Stromal cell of bone marrow (primary cell): ENCODE measurements at places on chromosomes 6 and 20.

DNA sequence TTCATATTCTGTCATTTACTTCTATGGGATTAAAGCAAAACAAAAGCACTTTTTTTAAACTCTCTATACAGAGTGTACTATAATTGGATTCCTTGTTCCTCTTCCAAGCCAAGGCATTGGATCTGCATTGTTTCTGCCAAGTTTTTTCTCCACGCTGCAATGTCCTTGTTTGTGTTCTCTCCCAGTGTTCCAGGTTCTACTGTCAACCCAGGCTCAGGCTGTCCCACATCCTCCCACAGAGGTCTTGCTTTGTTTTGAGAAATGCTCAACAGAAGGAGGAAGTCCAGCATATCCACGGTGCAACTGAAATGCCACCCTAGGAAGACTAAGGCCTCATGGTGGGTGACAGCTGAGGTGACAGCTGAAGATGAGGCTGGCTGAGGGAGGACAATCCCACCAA, 287.1 kb upstream of the PRDM1 start:
- DNase-seq, result no peak

GRCh38 chr6:33440649-33441309, 13.6 kb upstream of the ZBTB9 start:
- DNase-seq, result no peak

DNA sequence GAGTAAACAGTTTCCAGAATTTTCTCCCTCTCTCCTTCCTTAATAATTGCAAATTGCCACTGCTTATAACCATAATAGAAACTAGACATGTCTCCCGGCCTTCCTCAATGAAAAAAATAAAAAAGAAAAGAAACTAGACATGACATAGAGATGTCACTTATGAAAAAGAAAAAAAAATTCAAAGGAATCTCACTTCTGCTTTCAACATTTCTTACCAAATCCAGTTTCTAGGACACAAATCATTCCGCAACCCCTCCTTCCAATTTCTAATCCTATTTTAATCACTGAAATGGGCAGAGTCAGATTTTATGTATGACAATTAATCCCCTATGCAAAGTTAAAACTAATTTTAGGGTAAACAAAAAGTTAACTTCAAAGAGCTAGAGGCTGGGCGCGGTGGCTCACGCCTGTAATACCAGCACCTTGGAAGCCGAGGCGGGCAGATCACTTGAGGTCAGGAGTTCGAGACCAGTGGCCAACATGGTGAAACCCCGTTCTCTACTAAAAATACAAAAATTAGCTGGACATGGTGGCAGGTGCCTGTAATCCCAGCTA, 40.1 kb upstream of the EEF1A1 start:
- DNase-seq, result no peak

- no peak for DNase-seq
Measured at GRCh38 chr20:19626896-19627295, 131.2 kb upstream of the RIN2 start.
